ENCODE measurements at places on chromosomes 5 and 9.

DNA sequence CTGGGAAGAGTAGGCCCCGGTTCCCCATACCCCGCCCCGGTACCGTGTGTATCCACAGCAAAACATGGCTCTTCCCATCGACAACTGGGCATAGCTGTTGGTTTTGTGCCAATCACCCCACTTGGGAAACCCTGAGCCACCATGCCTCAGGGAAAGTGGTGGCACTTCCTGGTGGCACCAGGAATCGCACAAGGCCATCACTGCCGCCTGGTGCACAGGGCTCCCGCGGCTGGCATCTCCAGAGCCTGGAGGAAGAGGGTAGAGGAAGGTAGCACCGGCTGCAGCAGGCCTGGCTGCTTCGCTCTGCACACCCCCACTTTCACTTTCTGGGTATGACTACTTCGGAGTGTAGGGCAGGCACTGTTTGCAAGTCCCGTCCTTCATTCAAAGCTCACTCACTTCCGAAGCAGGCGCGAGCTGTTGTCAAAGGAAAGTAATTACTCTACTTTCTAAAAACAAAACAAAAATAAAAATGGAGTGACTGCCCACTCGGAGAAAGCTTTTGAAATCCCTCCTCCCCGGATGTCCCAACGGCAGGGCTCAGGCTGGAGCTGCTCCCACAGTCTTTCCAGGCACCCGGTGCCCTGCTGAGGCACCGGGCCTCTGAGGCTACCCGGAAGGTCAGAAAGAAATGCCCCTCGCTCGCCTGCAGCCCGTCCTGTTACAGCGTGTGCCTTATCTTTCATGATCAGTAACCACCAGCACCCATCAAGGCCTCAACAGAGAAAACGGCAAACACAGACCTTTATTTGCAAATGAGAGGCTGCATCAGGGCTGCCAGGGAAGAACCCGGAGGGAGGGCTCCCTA is 2.0 kb downstream of the BRD3 start:
- DNase-seq: no peak

GRCh38 chr5:139299486-139299885 is 5.9 kb downstream of the MATR3 start:
- DNase-seq: no peak

DNA sequence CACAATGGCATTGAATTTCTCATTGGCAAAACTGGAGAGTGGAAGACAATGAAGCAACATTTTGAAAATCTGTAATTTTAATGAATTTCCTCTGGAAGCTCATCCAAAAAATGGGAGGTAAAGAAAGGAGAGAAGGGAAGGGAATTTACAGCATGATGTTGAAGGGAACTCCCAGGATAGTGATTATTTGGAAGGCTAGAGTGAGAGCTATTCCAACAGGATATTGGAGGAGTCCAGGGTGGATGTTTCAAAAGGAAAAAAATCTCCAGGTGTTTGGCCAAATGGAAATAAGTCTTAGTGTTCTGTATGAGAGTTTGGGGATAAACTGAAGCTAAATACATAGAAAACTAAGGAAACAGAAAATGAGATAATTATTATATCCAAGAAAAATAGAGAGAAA is 106.2 kb downstream of the IZUMO3 start:
- no peak for DNase-seq

DNA sequence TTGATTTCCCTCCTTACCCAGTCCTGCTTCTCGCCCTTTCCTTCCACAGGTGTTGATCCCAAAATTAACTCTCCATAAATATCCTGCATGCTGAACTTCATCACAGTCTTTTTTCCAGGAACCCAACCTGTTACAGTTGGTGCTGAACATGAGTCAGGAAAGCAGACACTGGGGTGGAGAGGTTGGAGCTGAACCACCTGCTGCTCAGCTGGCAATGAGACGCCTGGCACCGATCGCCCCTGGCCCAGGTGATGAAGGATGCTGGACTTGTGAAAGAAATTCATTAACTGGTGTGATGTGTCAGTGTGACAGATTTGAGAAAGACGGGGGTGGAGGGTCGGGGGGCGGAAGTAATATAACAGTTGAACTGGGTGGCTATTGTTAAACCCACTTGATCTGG is 30.6 kb downstream of the CPLX2 start:
- DNase-seq: peak; percentile 83

GRCh38 chr5:76660360-76660759 is 37.2 kb upstream of the F2RL2 start:
- DNase-seq: no peak

- DNase-seq: no peak
These were observed 693.2 kb upstream of the FTMT start for GRCh38 chr5:121158451-121158850.

- DNase-seq: no peak
These were observed 112.9 kb upstream of the LMX1B start for GRCh38 chr9:126500600-126501382.

DNA sequence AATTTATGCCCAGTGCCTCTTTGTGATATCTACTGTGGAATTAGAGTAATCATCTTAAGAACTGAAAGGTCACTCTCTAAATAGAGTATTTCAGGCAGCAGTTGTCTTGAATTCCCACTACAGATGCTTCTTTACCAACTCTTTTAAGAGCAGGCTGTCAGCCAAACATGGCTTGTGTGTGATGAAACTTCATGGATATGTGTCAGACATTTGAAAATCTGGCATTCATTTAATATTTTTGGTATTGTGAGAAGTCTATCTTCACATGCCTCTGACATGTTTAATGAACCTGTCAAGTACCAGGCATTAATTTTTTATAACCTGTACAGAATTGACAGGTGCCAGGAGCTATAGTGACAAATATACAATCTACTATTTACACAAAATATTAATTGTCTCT is 318.6 kb downstream of the CDH9 start:
- no peak for DNase-seq

- no peak for DNase-seq
These were observed 326.9 kb downstream of the ZNF608 start for GRCh38 chr5:124419531-124419930.

DNA sequence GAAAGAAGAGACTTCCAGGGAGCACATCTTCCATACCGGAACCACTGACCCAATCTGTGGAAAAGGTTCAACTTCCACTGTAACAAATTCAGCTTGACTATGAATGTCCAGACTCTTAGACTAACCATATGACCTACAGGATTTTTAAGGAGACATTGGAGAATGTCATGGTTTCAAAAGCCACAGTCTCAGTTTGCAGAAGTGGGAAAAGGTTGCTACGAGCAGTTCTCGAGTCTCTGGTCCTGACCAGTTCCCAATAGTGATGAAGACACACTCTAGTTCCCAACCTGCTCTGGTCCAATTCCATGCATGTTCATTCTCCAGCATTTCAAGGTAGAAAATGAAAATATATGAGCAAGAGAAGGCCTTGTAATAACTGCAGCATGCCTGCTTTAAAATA is 158.0 kb downstream of the MAPKAP1 start:
- DNase-seq: no peak

GRCh38 chr5:14935341-14935740 is 63.8 kb upstream of the ANKH start:
- DNase-seq: no peak

Measured in NCI-H1417 treated with DMSO at 0.1 percent for 48 hours (cell line).